ENCODE measurements at places on chromosomes 12 and 14.
A peak's percentile ranks its signal among the peaks of the same experiment; 100 is the strongest.

DNA sequence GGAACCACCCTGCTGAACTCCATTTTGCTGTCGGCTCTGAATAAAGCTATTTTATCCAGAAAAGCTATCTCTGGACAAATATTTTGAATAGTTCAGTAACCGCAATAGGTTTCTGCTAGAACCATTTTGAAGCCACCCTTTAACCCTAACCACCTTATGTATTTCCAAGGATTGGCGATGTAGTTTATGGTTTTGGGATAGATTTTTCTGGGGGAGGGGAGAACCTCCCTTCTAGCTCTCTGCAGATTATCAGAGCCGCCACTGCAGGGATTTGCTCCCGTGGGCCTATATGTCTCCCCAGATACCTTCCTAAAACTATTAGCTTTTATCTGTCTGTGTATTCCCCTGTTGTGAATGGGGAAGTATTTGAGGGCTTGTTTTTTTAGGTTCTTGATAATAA is 1.8 kb upstream of the TUBA1B start:
- no peak for DNase-seq

- peak; percentile 43 for DNase-seq
Observed at GRCh38 chr12:100554608-100555077, 18.8 kb upstream of the GAS2L3 start.

DNA sequence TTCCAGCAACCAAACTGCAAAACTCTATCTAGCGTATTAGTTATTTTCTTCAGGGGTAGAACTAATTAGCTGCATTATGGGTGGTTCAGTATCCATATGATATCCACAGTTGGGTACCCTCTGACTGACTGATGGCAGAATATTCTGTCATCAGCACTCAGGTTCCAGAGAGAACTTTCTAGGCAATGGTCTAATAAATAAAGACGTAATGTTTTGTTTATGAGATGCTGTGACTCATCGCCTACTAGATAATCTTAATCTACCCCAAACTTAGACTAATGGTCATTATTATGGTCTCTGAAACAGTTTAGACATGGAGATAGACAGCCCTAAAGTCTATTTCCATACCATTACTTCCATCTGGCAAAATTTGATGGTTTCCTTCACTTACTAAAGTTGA is 220.1 kb downstream of the MED13L start:
- DNase-seq: no peak

GRCh38 chr12:62210422-62210821 is 49.8 kb upstream of the USP15 start:
- DNase-seq: no peak

GRCh38 chr12:57171668-57172067 is 24.2 kb upstream of the LRP1-AS start:
- DNase-seq: no peak

- DNase-seq: no peak
Observed at GRCh38 chr12:459050-459429, 699 bp upstream of the B4GALNT3 start.

Data from NCI-H1436 treated with DMSO at 0.1 percent for 48 hours (cell line).